ENCODE measurements at places on chromosomes 13 and 19. TPM values are rescaled to one million over a fixed set of nuclear protein-coding genes. Genes with fewer than 3 reads are reported as not detected.
A peak's percentile ranks its signal among the peaks of the same experiment; 100 is the strongest.

TMPRSS9 gene
- not detected for total RNA-seq

PLIN3 gene
- total RNA-seq: 60.0 TPM

RNF17 gene
- total RNA-seq: not detected

GRCh38 chr19:33398361-33399060 is 25.0 kb downstream of the CEBPG start:
- DNase-seq: no peak

CCDC70 gene
- total RNA-seq: not detected

GRCh38 chr19:5694956-5695648 is 5.0 kb downstream of the RPL36 start:
- DNase-seq: no peak

- no peak for DNase-seq
Measured at GRCh38 chr13:78087966-78088678, 169.5 kb upstream of the EDNRB start.

DNA sequence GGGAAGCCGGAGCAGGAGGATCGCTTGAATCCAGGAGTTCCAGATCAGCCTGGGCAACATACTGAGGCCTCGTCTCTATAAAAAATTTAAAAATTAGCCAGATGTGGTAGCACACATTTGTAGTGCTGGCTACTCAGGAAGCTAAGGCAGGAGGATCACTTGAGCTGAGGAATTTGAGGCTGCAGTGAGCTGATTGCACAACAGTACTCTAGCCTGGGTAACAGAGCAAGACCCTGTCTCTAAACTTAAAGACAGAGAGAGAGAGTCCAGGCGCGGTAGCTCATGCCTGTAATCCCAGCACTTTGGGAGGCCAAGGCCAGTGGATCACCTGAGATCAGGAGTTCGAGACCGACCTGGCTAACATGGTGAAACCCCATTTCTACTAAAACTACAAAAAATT is 4.4 kb downstream of the IFNL3 start:
- DNase-seq: no peak

NTF4 gene
- total RNA-seq: 0.28 TPM

IZUMO2 gene
- total RNA-seq: not detected

CGB2 gene
- not detected for total RNA-seq

- DNase-seq: no peak
Measured at GRCh38 chr13:111131611-111132010, 16.5 kb downstream of the ARHGEF7 start.

DNA sequence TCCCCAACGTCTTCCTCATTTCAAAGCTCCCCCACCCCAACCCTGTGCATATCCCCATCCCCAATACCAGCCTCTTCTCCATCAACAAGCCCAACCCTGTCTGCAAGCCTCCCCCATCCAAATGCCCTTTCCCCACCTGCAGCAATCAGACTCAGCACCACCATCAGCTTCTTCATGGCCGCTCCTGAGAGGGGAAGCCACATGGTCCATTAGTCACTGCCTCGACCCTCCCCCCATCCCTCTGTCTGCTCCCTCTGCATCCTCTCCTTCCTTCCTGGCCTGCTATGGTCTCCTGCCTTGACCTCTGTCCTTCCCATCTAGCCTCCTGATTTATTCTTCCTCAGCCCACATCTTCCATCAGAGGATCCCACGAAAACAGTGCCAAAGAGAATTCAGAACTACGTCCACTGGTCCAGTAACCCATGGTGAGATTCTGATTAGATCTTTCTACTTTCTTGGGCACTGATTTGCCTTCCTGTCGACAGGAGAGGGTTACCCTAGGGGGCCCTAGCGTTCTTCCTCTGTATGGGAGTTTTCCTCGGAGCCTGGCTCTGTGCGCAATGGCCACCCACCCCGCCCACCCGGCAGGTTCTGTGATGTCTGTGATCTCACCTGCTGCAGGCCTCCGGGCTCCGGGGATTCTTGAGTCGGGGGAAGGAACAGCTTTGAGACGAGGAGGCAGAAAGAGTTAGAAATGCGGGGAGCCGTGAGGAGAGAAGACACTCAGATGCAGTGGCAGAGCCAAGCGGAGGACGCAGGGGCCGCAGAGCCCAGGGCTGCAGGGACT is 1.3 kb downstream of the KLK6 start:
- DNase-seq: peak; percentile 71

ARMC6 gene
- total RNA-seq: 23.0 TPM

- no peak for DNase-seq
Measured at GRCh38 chr13:59504407-59504806, 659.3 kb downstream of the DIAPH3 start.

DNA sequence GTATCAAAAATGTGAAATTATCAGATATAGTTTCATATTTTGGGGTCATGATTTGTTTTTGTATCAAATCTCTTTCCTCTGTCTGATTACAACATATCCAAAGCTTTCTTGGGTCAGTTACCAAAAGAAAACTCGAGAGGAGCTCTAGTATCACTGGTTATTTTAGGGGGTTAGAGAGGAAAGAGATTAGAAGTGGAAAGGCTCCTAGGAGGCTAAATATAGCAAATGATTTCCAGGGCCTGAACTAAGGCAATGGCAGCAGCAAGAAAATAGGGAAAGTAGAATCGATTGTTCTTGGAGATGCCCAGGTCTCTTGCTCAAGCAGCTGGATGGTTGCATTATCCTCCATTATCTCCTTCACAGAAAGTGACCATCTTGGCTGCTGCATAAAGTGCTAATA is 72.9 kb downstream of the NHLRC3 start:
- no peak for DNase-seq

PLPPR3 gene
- not detected for total RNA-seq

LEUTX gene
- not detected for total RNA-seq

- no peak for DNase-seq
Measured at GRCh38 chr13:31063772-31064171, 97.9 kb downstream of the HSPH1 start.

- DNase-seq: no peak
Measured at GRCh38 chr19:55684946-55685681, 10.1 kb downstream of the EPN1 start.

DNA sequence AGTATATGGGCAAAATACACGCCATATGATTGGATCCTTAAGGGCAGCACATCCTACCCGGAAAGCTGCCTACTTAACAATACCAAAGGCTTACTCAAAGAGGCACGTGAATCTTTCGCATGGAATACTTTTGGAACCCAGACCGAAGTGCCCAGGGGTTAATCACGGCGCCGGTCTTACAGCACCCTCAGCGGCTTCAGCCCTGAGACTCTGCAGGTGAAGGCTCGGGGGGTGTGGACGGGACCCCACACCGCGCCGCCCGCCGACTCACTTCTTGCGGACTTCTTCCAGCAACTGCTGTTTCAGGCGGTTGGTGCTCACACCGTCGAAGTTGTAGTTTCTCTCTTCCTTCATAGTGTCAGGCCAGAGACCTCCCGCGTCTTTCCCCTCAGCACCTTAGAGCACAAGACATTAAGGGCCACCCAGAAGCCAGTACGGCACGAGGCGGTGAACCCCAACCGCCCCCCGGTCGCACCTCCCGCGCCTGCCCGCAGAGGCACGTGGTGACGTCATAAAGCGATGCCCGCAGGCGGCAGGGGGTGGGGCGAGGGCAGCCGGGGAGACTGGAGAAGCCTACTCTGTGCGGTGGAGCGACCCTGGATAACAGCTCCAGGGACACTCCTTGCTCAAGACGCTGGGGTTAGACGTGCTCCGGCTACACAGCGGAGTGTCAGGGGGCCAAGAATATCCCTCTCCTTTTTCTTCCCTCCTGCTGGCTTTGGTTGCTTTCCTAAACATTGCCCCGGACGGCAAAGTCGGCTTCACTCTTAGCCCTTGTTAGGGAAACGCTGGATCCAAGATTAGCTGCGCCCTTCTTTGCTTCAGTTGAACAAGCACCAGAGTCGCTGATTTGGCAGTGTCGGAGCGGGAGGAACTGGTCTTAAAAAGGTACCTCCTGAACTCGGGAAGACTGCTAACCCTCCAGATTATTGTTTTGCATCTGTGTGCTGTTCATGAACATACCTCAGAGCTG is at the start of gene CCDC169:
CCDC169 (minus strand) TSS at position 449 of the 973 bp plus-strand sequence; CDS start at position 354, 95 bp downstream.
- peak; percentile 87 for DNase-seq

DNA sequence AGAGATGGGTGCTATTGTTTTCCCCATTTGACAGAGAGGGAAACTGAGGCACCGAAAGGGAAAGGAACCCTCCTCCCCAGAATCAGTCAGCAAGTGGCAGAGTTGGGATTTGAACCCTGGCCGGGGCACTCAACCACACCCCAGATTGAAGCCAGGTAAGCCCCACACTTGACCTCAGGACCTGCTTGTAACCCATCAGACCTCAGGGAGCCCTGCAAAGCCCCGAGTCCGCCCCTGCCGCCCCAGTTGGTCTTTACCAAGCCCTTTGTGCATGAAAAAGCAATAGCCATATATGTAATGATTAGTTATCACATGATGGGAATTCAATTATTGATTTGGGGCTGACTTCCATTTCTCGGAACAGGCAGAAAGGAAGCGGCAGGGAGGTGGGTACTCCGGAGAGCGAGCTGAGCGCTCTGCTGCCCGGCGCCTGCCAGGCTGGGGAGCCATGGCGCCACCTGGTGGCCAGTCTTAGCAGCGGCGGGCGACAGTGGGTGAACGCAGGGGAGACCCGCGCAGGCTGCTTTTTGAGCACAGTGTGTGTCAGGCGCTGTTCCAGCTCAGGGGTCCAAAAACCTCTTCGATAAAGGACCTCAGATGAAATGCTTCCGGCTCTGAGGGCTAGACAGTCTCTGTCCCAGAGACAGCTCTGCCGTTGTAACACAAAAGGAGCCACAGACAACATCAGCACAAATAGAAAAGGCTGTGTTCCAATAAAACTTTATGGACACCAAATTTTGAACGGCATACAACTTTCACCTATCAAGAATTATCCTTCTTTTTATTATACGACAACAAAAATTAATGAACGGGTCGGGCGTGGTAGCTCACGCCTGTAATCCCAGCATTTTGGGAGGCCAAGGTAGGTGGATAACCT is 82.9 kb upstream of the CACNA1A start:
- DNase-seq: peak; percentile 74
